ENCODE measurements at places on chromosomes 2 and 18.

- DNase-seq = no peak
Measured at GRCh38 chr2:58056192-58056916, 9.7 kb downstream of the VRK2 start.

DNA sequence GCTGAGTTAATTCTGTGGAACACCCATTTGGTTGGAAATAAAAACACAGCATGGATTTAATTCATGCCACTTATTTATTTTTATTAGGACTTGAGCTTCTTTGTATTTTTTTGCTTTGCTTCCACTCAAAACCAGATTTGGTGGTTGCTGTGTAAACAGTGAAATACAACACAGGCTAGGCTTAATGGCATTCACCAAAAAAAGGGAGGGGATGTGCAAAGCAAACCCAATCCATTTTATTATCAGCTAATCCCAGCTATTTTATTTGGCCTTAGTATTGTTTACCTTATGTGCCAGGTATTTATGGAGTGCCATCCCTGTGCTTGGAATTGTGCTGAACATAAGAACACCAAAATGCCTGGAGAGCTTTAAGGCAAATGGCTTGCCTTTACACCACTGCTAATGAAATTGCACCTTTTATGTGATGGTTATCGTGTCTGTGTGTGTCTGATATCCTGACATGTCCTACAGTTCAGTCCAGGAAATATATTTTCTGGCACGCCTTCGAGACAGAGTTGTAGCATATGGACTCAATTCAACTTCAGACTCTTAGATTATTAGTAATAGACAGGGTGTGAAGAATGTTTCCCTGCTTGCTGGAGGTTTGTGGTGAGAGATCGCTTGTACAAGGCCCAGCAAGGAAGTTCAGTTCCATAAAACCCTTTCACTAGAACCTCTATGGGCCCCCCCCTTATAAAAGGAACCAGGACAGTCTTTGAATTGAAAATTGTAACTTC, 99.6 kb downstream of the PRPF40A start:
- no peak for DNase-seq

- no peak for DNase-seq
Measured at GRCh38 chr18:71223486-71223885, 934.6 kb downstream of the SOCS6 start.

- DNase-seq = no peak
Measured at GRCh38 chr2:126795656-126796055, 103.0 kb upstream of the TEX51 start.

DNA sequence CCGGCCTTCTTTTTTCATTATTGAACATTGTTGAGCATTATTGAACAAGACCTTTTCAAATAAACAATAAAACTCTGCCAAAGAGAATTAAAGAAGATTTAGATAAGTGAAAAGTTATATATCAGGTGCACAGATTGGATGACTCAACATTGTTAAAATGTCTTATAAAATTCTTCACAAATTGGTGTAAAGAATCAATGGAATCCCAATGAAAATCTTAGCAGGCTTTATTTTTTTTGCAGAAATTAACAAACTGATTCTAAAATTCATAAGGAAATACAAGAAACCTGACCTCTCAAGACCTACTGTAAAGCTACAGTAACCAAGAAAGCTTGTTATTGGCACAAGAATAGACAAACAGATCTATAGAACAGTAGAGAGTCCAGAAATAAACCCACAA, 70.3 kb downstream of the LAMA1 start:
- no peak for DNase-seq

DNA sequence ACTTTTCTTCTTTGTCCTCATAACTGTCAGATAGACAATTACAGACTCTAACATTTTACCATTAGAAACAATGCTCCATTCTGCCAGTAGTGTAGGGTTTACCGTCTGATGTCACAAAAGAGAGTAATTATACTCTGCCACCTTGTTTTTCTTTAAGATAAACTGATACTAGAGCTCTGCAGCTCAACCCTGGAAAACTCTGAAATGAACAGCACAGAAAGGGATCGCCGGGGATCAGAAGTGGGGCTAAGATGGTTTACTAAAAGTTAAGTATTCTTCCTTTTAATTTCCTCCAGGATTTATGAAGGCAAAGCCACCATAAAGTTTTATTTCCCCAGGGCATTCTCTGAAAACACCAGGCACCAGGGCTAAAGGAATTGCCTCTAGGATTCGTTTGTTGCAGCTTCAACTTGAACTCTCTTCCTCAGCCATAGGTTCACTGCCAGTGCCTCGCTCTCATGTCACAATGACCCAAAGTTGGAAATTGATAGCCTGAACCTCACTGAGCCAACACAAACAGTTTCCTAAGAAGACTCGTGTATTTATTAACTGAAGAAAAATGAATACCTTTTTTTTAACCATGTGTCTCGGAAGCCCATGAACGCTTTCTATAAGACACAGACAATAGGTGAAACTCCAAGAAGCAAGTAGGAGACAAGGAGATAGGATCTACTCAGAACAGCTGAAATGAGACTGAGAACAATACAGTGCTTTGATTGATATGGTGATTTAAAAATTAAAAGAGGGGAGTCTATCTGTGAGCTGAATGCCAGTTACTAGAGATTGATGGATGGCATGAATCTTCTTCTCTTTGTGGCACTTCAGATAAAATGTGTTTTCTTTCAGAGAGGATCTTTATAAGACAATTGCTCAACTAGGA, 121.5 kb upstream of the SPATS2L start:
- no peak for DNase-seq

DNA sequence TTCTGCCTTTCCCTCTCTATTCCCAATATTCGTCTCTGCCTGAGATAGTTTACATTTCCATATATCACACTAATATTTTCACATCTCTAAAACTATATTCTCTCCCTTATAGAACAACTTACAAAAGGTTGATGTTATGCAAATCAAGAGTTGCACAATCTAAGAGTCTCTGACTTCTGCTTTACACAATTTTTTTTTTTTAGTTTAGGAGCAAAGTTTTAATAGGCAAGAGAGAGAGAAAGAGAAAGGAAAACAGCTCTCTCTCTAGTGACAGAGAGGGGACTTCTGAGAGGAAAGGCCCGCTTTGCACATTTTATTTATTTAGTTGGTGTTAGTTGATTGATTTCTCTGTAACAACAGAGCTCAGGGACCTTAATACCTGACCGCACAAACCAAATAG, 380.2 kb downstream of the TXNL1 start:
- no peak for DNase-seq

- DNase-seq = no peak
Measured at GRCh38 chr2:11292464-11293255, 51.8 kb downstream of the ROCK2 start.

GRCh38 chr2:119490106-119490505, 34.2 kb downstream of the SCTR start:
- DNase-seq = no peak

DNA sequence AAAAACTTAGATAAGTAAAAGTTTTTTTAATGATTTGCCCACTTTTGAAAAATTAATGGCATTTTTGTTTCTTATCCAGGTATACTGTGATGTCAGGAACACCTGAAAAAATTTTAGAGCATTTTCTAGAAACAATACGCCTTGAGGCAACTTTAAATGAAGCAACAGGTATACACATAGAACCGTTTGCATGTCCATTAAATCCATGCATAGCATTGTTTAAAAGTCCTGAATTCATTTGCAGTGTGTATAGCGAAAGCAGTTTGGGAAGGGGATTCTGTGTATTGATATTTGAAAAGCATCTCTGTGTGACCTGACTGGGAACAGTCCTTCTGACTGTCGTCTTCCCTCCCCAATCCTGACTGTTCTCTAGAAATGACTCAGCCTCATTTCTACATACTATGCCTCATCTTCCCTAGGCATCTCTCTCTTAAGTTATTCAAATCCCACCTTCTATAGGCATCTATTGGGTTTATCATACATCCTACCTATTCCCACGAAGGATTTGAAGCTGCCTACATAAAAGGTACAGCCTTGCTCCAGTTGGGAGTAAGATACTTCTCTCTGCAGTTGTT, 79.2 kb upstream of the MAP3K20 start:
- DNase-seq = no peak

DNA sequence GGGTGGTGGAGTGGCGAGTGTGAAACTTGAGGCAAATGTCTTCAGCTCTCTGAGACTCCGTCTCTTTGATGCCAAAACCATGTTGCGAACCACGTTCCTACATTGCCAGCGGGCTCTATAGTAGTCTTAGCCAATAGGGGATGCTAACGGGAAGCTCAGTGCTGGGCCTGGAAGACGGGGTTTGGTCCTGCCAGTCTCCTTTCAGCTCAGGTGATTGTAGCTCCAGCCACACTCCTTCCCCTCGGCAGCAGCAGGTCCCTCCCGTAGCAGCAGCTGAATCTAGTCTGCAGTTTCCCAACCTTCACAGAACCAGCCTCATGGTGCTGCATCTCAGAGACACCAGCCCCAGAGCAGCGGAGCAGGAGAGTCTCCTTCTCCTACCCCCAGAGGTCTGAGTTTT, 109.7 kb downstream of the TFCP2L1 start:
- no peak for DNase-seq

GRCh38 chr2:14516844-14517243, 115.7 kb upstream of the LRATD1 start:
- DNase-seq = no peak

DNA sequence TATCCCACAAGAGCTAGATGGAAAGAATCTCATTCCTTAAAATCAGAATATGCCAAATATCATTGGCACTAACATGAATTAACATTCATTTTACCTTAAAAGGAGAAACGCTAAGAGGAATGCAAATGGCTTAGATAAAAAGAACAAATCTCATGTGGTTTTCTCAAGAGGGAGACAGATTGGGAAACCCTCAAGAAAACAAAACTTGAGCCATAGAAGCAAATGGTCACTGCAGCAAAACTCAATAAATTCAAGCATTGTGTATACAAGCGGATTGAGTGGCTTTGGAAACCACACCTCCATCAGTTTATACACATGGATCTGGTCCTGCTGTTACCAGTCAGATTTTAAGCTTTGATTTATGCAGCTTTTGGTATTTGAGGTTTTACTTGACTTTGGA, 1331.8 kb upstream of the ZEB2 start:
- DNase-seq = no peak

GRCh38 chr2:10604604-10605003, 85.2 kb downstream of the NOL10 start:
- no peak for DNase-seq

DNA sequence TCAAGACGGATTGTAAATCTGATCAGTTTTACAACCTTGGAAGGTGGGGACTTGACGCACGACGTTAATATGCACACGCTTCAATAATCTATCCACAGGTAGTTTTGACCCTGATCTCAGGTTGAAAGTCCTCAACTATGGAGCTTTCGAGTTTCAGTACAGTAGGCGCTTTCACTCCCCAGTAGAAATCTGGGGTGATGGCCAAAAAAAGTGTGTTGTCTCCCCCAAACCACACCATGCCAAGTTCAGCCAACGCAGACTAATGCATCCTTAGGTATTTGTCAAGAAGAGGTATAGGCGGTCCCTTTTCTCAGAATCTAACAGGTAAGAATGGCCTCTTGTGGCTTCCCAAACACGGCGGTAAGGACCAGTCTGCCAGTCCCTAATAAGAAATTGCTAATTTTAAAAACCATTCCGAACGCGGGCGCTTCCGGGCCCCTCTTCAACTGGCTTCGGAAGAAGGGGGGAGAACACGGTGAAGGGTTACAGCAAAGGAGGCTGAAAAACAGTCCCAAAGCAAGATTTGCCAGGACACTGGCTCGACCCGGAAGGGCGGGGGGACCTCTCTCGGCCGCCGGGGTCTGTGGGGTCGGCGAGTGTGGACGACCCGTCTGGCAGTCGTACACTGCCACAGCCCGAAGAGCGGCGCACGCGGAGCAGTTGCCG, 659 bp downstream of the FAM210A start:
- DNase-seq = no peak

DNA sequence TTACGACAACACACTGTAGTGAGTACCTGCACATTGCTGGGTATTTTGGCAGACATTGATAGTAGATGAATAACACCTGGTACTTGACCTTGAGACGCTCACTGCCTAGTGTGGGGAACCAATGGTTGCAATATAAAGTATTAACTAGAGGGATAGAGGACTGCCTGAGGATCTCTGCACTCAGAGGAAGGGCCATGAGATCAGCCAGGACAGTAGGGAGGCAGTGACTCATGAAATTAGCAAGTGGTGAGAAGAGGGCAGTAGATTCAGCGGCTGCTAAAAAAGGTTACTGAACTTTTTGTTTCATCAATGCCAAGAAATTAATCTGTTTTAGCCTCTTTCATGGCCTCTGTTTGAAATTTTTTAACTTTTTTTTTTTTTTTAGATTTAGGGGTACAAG, 250.8 kb upstream of the TCF4 start:
- DNase-seq = no peak

GRCh38 chr2:74183878-74184277, 5.2 kb upstream of the MOB1A start:
- DNase-seq = no peak

GRCh38 chr2:47782381-47782670, 619 bp upstream of the MSH6 start:
- DNase-seq = no peak

DNA sequence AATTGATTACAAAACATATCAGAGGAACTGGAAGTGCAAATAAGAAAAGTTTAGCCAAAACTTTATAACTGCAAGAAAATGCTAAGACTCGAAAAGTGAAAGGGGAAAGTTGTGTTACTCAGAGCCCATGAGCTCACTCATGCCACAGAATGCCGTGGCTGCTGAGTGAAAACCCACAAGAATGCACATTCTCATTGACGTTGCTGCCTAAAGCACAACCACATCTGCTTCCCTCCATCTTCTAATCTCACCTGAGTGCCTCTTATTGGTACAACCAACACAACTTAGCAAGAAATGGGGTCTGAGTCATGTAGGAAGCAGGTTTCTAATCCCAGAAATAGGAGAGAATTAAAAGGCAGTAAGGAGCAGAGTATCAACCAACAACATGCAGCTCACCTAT, 259.7 kb downstream of the LNPK start:
- DNase-seq = no peak

GRCh38 chr2:4900861-4901770, 791.1 kb upstream of the SOX11 start:
- no peak for DNase-seq

- DNase-seq = no peak
Measured at GRCh38 chr2:190670182-190670946, 21.5 kb downstream of the NAB1 start.

DNA sequence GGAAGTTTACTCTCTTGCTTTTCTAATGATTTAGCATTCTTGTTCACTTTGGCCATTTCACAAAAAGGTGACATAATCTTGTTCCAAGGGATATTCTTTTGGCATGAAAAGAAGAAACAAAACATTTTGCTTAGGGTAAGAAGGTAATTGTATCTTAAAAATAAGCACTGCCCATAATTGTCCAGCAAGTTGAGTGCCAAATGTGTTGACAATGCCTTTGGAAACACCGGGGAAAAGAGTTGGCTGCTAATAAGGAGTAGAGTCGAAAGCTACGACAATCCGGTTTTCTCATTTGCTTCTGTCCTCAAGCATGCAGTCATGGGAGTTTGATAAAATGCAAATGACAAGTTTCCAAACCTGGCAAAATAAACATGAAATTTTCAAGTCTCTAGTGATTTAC, 27.3 kb downstream of the ITGAV start:
- DNase-seq = no peak

DNA sequence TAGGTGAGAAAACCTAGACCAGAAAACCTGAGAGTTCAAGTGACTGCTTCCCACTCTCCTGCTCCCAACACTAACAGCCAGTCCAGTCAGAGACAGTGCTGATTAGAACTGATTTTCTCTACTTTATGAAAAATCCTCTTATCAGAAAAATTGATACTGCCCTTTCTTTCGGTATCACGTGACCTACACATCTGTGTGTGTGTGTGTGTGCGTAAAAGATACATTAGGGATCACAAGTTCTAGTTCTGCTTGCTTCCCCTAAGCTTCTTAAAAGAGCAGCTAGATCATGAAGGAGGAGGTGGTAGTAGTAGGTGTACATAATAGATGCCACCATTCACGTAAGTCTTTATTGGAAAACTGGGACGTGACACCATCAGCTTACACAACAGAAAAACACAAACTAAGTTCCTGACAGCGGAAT, 1.5 kb downstream of the ARL5A start:
- DNase-seq = no peak

All from stimulated activated CD4-positive, alpha-beta T cell treated with anti-CD3 and anti-CD28 coated beads, Interleukin-1b, Interleukin-23, amount 100 ng/mL, for 4 hours (primary cell).